ENCODE measurements at places on chromosomes 1 and 21. TPM values are rescaled to one million over a fixed set of nuclear protein-coding genes. Genes with fewer than 3 reads are reported as not detected.
A peak's percentile ranks its signal among the peaks of the same experiment; 100 is the strongest.

DNA sequence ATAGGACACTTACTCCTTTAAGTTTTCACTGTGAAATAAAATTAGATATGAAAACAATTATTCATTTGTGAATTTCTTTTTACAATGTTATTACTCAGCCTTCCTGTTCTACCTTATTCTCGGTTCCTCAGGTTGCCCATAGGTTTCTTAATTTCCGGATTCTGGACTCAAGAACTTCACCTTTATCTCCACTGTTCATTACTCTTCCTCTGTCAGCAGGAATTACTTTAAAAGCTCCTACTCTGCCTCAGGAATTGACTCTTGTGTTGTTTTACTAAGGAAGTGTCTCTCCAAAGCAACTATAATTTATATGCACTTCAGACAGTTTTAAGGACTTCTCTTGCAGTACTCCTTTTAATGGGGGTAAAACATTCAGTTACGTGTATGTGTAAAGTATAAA lies 123.8 kb downstream of the OSBPL9 start:
- H3K4me1 ChIP-seq = peaks cover 10% of the 10 kb centered on the region
- no peaks in the 10 kb centered on the region for H3K36me3 ChIP-seq
- no peak overlapping the region for H3K27ac ChIP-seq
- no peak for DNase-seq

DNA sequence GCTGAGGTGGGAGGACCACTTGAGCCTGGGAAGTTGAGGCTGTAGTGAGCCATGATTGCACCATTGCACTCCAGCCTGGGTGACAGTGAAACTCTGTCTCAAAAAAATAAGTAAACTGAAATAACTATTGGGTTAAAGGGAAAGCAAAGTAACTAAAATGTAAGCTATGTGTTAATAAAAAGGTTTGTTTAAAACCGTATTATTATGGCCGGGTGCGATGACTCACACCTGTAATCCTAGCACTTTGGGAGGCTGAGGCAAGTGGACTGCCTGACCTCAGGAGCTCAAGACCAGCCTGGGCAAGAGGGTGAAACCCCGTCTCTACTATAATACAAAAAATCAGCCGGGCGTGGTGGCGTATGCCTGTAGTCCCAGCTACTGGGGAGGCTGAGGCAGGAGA lies 27.0 kb downstream of the NVL start:
- no peaks in the 10 kb centered on the region for H3K36me3 ChIP-seq
- DNase-seq = no peak
- H3K4me1 ChIP-seq = no peaks in the 10 kb centered on the region
- H3K4me3 ChIP-seq = no peak overlapping the region
- H3K27me3 ChIP-seq = no peaks in the 10 kb centered on the region

- no peak overlapping the region for H3K27ac ChIP-seq
- no peak for DNase-seq
- H3K36me3 ChIP-seq = no peaks in the 10 kb centered on the region
- H3K4me3 ChIP-seq = no peak overlapping the region
- H3K4me1 ChIP-seq = peaks cover 43% of the 10 kb centered on the region
Measured at GRCh38 chr1:203645996-203646395, 19.4 kb downstream of the ATP2B4 start.

- peaks cover 11% of the 10 kb centered on the region for H3K4me1 ChIP-seq
- H3K36me3 ChIP-seq = no peaks in the 10 kb centered on the region
- H3K27me3 ChIP-seq = peaks cover 44% of the 10 kb centered on the region
- H3K4me3 ChIP-seq = no peak overlapping the region
Measured at GRCh38 chr1:201535046-201535918, 3.6 kb upstream of the NAV1 start.

DNA sequence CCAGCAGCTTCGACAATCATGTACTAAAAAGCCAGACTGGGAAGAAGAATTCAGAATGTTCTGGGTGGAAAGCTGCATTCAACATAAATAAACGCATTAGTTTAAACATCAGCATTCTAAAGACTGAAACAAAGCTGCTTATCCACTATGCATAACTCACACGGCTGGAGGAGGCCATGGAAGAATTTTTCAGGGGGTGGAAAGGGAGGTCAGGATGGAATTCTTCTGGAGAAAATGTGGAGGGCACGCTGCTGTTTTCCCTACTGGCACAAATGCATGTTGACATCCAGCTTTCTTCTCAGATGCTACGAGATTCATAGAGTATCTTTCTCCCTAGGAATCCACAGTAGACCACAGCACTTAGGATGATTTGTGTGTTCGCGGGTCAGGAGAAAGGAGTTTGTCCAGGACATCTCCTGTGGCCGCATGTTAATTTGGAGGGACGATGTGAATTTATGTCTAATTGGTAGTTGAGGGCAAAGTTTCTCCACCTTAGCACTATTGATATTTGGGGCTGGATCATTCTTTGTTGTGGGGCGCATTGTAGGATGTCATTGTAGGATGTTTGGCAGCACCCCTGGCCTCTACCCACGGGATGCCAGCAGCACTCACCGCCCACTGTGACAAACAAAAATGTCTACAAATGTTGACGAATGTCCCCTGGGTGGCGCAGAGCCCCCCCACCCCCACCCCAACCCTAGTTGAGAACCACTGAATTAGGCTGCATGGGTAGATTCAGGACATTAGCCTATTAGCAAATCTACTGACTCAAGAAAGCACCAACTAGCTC lies 86.5 kb upstream of the KAZN start:
- H3K36me3 ChIP-seq = no peaks in the 10 kb centered on the region
- H3K27me3 ChIP-seq = no peaks in the 10 kb centered on the region
- no peak for DNase-seq
- no peak overlapping the region for H3K4me3 ChIP-seq

- no peaks in the 10 kb centered on the region for H3K4me1 ChIP-seq
- H3K4me3 ChIP-seq = no peak overlapping the region
- peak; percentile 66 for DNase-seq
Measured at GRCh38 chr21:46117586-46118315, 19.8 kb downstream of the COL6A2 start.

GRCh38 chr1:36514501-36514900 lies 31.8 kb upstream of the CSF3R start:
- H3K4me1 ChIP-seq = no peaks in the 10 kb centered on the region
- DNase-seq = no peak
- no peak overlapping the region for H3K27ac ChIP-seq
- no peaks in the 10 kb centered on the region for H3K36me3 ChIP-seq

Gene ADGRB2
- 5.1 TPM for total RNA-seq

Gene EXO1
- total RNA-seq = 1.2 TPM

Gene WNT3A
- not detected for total RNA-seq

Gene OR10J1
- total RNA-seq = not detected

Measured in spleen (tissue), 13 donors.